ENCODE measurements at places on chromosomes 2 and 18.

- no peak for DNase-seq
Observed at GRCh38 chr2:55916473-55917049, 7.0 kb downstream of the EFEMP1 start.

GRCh38 chr2:27263287-27264252 is 723 bp upstream of the SLC30A3 start:
- no peak for DNase-seq

- no peak for DNase-seq
Observed at GRCh38 chr2:164937864-164938401, 17.4 kb downstream of the SLC38A11 start.

DNA sequence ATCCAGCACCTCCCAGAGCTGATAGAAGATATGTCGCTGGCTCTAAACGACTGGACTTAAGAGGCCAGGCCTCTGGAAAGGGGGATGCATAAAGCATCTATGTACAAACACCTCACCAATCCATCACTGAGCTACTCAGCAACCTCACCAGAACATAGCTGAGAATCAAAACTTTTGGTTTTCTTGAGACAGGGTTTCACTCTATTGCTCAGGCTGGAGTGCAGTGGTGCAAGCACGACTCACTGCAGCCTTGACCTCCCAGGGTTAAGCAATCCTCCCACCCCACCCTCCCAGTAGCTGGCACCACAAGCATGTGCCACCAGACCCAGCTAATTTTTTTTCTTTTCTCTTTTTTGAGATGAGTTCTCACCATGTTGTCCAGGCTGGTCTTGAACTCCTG is 62.9 kb upstream of the MSH6 start:
- DNase-seq: no peak

- DNase-seq: no peak
Observed at GRCh38 chr2:233288663-233289062, 19.0 kb upstream of the SAG start.

DNA sequence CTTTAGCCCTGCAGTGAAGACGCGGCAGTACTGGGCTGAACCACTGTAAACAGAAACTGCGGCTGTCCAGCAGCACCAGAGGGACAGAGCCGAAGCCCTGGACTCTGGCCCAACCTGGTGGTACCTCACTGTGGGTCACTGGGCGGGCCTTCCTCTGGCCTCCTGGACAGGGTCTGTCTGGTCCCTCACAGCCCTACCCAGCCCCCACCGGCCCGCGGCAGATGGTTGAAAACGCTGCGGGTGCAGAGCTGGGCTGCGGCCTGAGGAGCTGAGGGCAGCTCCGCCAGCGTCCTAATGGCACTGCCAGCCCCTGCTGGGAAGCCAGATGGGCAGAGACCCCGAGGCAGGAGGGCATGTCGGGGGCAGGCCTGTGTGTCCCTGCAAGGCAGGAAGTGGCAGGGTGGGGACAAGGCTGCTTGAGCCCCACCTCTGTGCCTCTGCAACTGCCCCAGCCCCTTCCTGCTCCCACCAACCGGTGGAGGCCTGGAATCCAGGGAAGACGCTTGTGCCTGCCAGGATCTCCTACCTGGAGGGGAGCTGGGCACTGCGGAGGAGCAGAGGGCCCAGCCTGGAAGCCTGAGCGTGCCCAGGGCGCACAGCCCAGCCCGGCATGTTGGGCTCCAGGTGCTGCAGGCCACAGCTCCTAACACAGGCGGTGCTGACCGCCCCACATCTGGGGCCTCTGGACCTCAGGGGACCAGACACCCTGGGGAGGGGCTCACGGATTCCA is 36.3 kb downstream of the HS6ST1 start:
- no peak for DNase-seq

DNA sequence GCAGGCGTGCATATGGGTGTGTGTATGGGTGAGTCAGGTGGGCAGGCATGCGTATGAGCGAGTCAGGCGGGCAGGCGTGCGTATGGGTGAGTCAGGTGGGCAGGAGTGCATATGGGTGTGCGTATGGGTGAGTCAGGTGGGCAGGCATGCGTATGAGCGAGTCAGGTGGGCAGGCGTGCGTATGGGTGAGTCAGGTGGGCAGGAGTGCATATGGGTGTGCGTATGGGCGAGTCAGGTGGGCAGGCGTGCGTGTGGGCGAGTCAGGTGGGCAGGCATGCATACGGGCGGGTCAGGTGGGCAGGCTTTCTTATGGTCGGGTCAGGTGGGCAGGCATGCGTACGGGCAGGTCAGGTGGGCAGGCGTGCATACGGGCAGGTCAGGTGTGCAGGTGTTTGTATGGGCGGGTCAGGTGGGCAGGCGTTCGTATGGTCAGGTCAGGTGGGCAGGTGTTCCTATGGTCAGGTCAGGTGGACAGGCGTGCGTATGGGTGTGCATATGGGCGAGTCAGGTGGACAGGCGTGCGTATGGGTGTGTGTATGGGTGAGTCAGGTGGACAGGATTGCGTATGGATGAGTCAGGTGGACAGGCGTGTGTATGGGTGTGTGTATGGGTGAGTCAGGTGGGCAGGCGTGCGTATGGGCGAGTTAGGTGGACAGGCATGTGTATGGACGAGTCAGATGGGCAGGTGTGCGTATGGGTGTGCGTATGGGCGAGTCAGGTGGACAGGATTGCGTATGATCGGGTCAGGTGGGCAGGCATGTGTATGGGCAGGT is 28.7 kb upstream of the KLF11 start:
- DNase-seq: no peak

DNA sequence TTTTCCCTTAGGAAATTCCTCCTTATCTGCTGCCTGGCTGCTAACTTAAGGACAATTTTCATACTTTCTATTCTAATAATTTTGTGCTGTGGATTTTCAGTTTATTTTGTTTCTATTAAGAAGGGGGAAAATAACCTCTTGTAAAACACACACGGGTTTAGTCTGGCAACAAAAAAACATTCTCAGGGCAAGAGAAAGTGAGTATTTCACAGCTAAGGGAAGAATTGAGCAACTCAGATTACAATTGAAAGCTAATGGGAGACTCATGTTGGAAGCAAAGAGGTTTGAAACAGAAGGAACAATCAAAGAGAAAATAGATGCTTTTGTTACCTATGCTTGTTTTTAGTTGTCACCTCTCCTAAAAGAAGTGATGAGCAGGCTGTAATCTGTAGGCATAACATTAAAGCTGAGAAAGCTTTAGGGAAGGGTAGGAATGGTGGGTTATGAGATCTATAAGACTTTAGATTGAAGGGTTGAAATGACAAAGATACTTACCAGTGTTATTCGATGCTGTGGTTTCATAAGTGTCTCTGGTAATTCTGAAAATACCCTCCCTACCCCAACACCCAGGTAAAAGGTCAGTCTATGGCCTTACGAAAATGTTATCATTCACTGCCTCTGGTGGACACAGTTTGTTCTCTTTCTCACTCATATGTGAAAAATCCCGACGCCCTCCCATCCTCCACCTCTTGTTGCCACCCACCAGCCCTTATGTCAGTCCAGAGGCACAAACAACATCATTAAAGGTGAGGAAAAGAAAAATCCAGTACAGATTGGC is 510.9 kb downstream of the TXNL1 start:
- DNase-seq: no peak

- peak; percentile 19 for DNase-seq
Observed at GRCh38 chr2:184599054-184599871, 934 bp downstream of the ZNF804A start.
